ENCODE measurements at places on chromosomes 16 and 17.

DNA sequence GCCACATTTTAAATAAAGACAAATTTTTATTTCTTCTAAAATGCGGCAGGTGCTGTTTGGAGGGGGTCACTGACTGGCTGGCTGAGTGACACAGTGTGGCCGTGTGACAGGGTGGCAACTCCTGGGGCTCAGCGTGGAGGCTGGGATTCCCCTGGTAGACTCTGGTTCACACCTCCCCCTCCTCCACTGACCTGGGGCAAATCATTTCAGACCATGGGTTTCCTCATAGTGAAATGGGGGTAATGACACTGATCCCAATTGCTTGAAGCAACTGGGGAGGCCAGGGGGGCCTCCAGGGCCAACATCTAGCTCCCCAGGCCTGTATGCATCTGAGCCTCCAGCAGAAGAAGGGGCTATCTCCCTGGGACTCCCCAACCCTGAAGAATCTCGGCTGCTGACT, 6.6 kb downstream of the HSD11B2 start:
- DNase-seq = no peak

- DNase-seq = no peak
These were observed 9.6 kb upstream of the CREBBP start for GRCh38 chr16:3890091-3890490.

GRCh38 chr17:77288115-77288619, 147.4 kb downstream of the SEC14L1 start:
- no peak for DNase-seq

- DNase-seq = no peak
These were observed 44.1 kb upstream of the ADORA2B start for GRCh38 chr17:15900871-15901270.

- no peak for DNase-seq
These were observed 30.9 kb downstream of the DCAKD start for GRCh38 chr17:45020354-45021138.
